ENCODE measurements at places on chromosomes 12 and 14.

DNA sequence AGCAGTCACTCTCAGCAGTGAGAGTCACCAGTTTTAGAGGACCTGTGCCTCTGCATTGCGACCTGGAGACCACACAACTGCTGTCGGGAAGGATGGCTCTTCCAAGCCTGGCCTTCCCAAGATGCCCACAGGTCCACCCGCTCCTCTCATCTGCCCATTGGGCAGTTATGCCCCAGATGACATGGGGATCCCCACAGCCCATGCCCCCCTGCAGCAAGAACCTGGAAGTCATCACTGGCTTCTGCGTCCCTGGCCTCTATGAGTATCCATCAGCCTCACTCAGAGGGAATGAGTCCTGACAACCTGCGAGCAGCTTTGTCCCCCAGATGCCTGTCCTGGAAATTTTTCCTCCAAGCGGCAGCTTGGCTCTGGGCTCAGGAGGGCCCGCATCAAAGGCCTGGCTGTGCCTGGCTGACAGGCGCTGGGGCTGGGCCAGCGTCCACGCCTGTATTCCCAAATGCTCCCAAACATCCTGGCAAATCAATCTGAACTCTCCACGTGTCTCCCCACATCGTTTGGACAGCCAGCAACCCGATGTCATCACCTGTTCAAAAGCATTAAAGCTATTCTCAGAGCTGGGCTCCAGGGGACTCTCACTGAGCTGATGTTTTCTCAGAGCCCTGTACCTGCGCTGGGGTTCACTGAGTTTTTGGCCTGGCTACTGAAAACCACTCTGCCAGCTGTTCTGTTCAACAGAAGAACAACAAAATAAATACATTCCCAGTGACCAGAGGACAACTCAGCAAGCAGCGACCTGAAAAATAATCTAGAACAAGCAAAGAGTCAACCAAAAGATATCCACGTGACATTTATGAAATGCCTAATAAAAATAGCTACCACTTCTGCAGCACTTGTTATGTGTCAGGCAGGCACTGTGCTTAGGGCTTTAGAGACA, 57.8 kb downstream of the CLMN start:
- DNase-seq: no peak

DNA sequence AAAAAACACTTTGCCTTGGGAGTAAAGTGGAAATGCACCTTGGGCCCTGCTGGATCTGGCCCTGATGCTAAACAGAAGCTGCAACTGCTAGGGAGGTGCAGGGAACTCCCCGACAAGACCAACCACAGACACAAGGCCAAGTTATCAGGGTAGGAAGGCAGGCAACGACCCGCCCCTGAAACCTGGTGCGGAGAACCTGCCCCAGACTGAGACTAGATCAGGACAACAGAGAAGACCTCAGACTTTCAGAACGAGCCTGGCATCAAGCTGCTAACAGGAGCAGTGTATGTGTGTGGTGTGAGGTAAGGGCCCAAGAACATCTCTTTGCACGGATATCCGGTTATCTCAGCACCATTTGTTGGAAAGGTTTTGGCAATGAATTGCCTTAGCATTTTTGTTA, 233.7 kb upstream of the RTL1 start:
- no peak for DNase-seq

GRCh38 chr12:80432061-80432460, 12.0 kb upstream of the PTPRQ start:
- DNase-seq: no peak

DNA sequence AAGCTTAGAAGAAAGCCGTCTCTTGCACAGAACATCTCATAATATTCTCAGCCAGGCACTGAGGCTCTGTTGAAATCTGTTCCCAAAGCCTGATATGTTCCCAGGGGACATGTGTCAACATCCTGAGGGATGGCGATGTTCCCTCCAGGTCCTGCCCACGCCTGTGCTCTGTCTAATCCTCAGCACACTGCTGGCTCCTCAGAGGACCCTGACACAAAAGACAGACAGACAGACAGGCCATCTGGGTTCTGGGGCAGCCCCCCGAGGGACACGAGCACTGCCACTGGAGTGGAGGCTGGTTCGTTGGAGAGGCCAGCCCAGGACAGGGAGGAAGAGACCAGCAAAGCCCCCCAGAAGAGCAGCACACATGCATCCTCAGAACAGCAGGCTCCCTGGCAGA, 27.8 kb downstream of the CHGA start:
- no peak for DNase-seq
